ENCODE measurements at places on chromosomes 13 and 19.

- peak; percentile 92 for DNase-seq
Measured at GRCh38 chr13:96053003-96053703, at the start of gene UGGT2. UGGT2 (minus strand) TSS chr13:96053401; CDS start chr13:96053312, 89 bp downstream.

DNA sequence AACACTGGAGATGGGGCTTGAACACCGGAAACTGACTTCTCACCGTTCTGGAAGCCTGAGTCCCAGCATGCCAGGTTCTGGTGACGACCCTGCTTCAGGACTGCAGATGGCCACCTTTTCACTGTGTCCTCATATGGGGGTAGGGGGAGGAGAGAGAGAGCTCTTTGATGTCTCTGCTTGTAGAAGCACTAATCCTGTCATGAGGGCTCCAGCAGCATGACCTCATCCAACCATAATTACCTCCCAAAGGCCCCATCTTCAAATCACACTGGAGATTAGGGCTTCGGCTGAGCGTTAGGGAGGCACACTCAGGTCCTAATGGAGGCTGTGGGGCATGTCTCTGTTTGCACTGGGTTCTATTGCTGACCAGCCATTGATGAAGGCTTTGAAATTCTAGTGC, 255.3 kb downstream of the TEX29 start:
- DNase-seq: no peak

DNA sequence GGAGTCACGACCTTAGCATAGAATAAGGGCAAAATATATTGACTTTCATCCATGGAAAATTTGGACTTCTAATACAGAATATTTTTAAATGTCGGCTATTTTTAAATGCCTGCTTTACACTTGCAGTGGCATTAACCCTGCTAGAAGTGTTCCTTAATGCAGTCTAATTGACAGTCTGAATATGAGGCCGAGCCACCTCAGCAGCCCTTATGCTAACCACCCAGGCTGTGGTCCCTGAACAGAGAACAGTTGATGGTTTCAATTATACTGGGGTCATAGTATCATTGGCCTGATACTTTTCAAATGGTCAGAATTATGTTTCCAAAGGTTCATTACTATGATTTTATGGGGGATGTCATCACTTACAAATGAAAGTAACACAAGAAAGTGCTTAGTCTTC, 764.7 kb upstream of the SLITRK1 start:
- no peak for DNase-seq

GRCh38 chr19:10230173-10230860, 814 bp downstream of the S1PR2 start:
- no peak for DNase-seq

GRCh38 chr13:77429320-77430142, 102.6 kb upstream of the MYCBP2 start:
- DNase-seq: no peak

DNA sequence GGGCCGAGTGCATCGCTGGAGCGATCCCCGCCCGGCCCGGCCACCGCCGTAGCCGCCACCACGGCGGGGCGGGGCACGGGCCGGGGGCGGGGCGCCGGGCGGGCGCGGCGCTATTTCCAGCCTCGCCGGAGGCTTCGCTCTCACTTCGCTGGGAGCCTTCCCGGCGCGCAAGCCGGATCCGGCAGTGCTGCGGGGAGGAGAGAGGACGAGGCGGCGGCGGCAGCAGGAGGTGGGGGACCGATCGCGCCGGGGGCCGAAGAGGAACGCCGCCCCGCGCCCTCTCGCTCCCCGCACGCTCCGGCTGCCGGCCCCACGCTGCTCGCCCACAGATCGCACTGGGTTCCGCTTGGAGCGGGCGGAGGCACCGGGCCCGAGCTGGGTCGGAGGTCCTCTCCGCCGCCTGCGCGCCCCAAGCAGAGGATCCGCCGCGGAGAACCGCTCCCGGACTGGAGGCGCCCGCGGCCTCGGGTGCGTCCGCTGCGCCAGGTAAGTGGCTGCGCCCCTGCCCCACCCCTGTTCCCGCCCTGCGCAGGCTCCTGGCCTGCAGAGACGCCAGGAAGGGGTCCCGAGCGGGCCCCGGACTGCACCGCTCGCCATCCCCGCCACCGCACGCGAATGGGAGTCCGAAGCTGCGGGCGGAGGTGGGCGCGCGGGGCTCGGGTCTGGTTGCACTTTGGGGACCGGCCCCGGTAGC, at the start of gene CHST8:
CHST8 (plus strand) TSS at position 143 of the 694 bp plus-strand sequence. CDS start 67,309 bp downstream, outside the sequence.
- DNase-seq: no peak

DNA sequence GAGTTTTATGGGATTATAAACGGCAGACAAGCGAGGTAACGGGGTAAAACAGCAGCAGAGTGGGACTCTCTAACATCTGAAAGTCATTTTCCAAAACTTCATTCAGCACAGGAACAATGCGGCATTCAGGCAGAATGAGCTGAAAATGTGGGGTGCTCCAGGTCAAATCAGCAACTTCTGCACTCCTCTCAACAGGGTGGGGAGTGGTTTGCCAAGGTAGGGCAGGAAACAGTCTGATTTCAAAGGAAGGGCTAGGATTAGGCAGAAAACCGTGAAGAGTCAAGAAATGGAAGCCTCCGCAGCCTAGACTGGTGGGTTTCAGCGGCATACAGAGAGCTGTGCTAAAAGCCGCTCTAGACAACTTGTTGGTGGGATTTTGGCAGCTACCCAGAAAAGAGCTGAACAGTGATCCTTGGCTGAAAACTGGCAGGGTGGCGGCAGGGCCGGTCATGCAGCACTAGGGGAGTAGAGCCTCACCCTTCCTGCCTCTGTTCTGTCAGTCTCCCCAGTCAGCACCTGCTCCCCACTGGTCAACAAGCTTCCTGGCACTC, 154.2 kb upstream of the KLF12 start:
- no peak for DNase-seq

DNA sequence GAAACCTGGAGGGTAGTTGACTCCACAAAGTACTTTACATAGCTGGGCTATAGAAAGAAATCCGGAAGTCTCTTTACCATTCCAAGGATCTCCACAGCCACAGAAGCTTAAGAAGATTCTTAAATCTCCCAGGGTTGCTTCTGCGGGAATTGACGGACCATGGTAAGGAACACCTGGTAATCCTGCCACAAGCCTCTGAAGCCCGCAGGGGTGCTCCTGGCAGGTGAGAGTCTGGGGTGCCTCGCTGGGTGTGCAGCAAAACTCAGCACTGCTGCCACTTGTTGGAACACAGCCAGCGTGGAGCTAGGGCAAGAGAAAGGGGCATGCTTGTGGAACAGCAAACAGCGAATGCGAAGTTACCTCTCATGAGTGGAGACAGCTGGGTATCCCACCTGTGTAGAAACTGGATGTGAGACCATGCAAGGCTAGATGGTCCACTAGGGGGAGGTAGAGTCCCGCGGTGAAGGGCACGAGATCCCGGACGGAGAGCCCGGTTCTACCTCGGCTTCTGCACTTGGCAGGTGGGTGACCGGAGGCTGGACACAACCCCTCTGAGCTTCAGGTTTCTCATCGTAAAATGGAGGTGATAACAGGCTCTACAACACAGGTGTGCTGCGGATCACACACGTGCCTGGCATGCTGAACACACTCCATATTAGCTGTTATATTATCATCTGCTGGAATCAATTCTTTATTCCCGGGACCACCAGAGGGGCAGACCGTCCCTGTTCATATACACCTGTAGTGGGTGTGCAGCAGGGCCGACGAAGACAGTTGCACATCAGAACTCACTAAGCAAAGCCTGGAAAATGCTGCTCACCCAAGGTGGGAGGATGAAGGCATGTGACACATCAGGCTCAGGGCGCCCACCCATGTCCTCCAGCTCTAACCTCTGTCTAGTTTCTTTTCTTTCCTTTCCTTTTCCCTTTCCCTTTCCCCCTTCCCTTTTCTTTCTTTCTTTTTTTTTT, 24.1 kb upstream of the UBAC2 start:
- DNase-seq: peak; percentile 64

GRCh38 chr13:79496188-79496587, 15.2 kb downstream of the NDFIP2 start:
- DNase-seq: no peak

DNA sequence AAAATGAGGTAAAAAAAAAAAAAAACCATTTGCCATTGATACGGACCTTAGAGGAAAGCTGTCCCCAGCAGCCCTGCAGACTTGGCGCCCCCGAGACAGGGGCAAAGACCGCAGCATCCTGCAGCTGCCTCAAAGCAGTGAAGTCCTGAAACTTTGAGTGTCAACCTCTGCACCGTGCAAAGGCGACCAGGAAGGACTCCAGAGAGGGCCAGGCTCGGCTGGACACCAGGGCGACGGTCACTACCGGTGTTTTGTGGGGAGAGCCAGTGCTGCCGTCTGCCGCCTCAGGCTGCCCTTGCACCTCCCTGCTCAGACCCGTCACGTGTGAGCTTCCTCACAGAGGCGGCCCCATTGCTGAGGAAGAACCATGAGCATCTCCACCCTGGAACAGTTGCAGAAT, 146.7 kb upstream of the SPACA7 start:
- no peak for DNase-seq

- no peak for DNase-seq
Measured at GRCh38 chr13:26921918-26922317, 161.3 kb upstream of the GPR12 start.

DNA sequence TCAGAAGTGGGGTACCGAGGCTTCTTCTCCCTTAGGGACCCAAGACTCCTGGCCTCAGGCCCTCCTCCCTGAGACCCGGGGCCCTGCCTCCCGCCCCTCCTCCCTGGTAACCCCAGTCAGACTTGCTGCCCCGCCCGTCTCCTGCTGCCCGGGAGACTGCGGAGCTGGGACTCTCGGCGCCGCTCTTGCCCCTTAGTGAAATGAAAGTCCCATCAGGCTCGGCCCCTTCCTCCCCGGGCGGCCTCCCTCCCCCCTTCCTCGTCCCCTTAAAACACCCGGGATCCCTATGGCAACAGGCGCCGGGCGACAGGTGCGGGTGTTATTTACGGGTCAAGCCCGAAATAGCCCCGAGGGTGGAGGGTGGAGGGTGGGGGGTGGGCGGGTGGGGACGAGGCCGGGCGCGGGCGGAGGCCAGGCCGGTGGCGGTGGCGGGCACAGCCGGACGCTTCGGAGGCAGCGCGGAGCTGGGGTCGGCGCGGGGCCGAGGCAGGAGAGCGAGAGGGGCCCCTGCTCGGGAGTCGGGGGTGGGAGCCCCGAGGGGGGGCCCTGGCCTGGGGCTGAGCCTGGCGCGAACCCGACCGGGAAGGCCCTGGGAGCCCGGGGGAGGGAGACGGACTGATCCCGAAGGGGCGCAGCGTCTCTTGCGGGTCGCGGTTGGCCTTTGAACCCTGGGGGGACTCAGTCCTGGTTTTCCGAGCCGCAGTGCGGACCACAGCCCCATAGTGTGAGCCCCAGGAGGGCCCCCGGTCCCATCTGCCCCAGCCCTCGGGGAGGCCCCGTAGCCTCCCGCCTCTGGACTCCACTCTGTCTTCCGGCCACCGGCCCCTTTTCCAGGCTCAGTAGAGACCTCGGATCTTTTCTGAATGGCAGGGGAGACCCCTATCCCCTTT, at the start of gene CACNG6:
CACNG6 (plus strand) TSS at position 414 of the 890 bp plus-strand sequence. CDS start 1,241 bp downstream, outside the sequence.
- DNase-seq: no peak

DNA sequence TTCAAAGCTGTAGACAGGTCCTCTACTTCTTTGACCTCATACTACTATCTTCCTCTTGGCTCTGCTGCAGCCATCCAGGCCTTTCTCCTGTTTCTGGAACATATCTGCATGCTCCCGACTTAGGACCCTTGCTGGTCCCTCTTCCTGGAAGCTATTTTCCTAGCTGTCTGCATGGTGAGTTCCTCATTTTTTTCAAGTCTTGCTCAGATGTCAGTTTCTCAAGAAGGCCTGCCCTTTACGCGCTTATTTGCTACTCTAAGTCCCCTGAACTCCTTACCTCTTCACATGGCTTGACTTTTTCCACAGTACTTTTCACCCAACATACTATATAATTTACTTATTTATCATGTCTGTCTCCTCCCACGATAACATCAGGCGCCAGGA, 31.4 kb downstream of the DNAJC3 start:
- no peak for DNase-seq

GRCh38 chr13:82962397-82962796, 919.9 kb downstream of the SLITRK1 start:
- DNase-seq: no peak

DNA sequence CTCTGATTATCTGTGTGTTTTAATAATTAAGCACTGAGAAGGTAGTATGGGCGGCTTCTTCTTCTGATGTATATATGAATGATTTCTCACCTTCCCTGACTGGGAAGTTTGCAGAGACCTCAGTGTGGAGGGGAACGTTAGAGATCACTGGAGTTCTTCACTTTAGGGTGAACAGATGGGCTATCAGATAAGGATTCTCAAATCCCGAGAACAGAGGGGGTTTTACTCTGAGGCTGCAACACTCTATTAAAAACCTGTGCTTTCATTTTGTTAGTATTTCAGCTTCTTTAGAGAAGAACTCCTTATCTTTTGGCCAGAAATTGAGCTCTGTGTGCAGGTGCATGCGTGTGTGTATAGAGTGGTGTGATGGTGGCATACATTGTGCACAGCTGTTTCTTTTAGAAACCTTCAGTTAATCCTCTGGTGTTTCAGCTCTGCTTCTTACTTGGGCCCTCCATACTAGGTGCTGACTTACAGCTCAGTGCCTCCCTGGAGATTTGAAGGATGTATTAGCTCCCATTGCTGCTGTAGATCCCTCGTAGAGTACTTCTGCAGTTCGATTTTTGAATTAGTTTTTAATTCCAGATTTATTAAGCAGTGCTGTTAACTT, 45.3 kb upstream of the PCDH9 start:
- DNase-seq: no peak

DNA sequence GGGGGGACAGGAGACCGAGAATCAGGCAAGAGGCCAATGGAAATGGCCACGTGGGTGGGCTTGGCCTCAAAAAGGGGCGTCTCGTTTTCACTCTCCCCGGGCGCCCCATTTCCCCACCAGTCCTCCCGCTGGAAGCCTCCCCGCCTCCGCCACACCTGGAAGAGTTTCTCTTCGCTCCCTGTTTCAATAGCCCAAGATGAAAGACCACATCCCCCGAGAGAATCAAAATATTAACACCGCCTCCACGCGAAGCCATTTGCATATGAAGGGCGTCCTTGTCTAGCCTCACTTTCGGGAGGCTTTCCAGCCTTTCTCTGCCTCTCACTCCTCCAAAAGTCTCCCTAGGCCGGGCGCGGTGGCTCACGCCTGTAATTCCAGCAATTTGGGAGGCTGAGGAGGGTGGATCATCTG, 691 bp upstream of the OLFM2 start:
- DNase-seq: no peak

GRCh38 chr19:54211235-54211634, 10.6 kb downstream of the RPS9 start:
- no peak for DNase-seq

DNA sequence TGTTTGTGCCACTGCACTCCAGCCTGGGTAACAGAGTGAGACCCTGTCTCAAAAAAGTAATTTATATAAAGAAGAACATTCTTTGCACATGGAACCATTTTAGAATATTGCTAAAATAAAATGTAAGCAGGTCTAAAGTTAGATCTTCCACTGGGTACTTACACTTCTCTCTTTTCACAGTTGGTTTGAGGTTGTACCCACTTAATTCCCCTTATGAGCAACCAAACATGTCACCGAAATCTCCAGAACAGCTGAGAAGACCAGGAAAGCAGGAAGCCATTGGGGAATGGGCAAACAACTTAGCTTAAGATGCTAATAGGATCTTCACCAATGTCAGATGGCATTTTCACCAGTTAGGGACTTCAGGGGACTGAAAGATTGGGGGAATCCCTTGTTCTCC, 18.8 kb downstream of the NLRP4 start:
- no peak for DNase-seq

GRCh38 chr19:32458500-32459123, 53.0 kb downstream of the DPY19L3 start:
- no peak for DNase-seq

All from GM12892 (cell line).